ENCODE measurements at places on chromosomes 4 and X. TPM values are rescaled to one million over a fixed set of nuclear protein-coding genes. Genes with fewer than 3 reads are reported as not detected.
A peak's percentile ranks its signal among the peaks of the same experiment; 100 is the strongest.

GRCh38 chr4:123876671-123877101 is 480.1 kb downstream of the SPRY1 start:
- no peak for DNase-seq

DNA sequence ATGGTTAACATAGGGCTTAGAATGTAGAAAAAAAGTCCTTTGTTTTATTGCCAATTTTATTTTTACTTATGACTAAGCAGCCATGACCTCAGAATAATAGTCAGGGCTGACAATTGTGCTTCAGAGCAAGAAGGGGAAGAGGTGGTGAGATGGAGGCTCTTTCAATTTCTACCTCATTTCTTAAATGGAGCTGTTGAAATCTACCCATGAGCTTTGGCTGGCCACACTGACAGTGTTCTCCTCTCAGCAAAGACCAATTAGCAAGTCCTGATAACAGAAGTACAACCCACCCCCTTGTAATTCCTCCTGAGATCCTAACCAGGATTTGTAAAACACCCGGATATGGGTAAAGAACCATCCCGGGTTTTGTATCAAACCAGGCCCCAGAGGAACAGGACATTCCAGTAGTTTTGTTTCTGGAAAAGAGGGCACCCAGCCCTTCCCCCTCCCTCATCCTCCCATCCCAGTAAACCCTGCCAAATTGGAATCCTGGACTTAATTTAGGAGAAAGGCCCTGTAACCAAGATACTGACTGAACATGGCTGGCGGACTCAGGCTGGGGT is at the start of gene HEPH:
Gene HEPH, plus strand, starts transcription at position 399 of the 563 bp plus-strand sequence. CDS start 6,324 bp downstream, outside the sequence.
- no peak for DNase-seq

GRCh38 chrX:134975516-134975915 is 15.3 kb upstream of the SMIM10 start:
- DNase-seq: no peak

DNA sequence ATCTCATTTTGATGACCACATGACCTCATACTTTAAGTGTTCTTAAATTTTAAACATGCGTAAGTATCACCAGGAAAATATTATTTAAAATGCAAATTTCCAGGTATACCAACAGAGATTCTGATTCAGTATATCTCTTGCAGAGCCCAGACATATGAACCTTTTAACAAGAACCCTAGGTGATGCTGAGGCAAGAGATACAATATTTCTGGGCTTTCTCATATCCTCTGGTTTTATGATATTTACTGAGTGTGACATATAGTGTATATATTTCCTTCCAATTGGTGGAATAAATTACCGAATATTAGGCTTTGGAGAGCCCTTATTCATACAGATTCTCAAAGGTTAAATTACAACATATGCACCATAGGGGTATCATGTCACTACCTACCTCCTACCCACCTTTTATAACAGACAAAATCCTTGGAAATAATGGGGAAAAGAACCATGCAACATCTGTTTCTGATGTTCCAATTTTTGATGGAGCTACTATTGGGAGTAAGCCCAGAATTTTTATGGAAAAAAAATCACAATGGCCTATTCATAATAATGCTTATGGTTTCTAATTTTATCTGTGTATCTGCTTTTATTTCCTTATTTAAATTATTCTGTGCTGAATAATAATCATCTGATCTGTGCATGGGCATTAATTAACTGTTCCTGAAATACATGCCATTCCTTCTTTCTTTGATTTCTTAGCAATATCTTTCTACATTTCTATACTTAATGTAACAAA is 27.1 kb downstream of the KCTD8 start:
- DNase-seq: no peak

DNA sequence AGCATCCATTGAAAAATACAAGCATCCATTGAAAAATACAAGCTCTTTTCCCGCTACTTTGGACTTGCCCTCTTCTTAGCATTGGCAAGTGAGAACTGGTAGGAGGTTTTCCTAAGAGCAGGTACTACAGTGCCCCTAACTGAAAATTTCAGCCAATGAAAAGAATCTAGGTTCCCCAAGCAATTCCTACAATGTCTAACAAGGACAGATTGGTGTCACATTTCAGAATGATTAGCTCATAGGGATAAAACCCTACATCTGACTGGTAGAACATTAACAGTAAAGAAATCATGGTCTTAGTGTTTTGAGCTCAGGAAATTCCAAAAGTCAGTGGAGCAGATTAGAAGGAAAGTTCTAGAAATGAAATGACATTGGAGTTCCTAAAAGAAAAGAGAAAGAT is 68.6 kb upstream of the QRFPR start:
- DNase-seq: peak; percentile 98

RAB39B gene
- 0.36 TPM for total RNA-seq

GPR50 gene
- not detected for total RNA-seq

LEF1 gene
- 1.2 TPM for total RNA-seq
